ENCODE measurements at places on chromosomes 16 and 17. TPM values are rescaled to one million over a fixed set of nuclear protein-coding genes. Genes with fewer than 3 reads are reported as not detected.

Gene TMEM238L
- total RNA-seq, result not detected

Gene KCNJ2
- 2.5 TPM for total RNA-seq

Gene ENPP7
- total RNA-seq, result not detected

Gene SPPL2C
- not detected for total RNA-seq

Gene PLLP
- total RNA-seq, result 4.7 TPM

Gene SLC13A2
- not detected for total RNA-seq

Gene LHX1
- not detected for total RNA-seq

Gene TBX21
- 0.41 TPM for total RNA-seq

GRCh38 chr17:39596543-39597267, 11.0 kb downstream of the NEUROD2 start:
- H3K4me3 ChIP-seq, result no peak overlapping the region
- no peaks in the 10 kb centered on the region for H3K36me3 ChIP-seq
- H3K4me1 ChIP-seq, result peaks cover 18% of the 10 kb centered on the region
- H3K27me3 ChIP-seq, result peaks cover 72% of the 10 kb centered on the region
- no peak for DNase-seq

DNA sequence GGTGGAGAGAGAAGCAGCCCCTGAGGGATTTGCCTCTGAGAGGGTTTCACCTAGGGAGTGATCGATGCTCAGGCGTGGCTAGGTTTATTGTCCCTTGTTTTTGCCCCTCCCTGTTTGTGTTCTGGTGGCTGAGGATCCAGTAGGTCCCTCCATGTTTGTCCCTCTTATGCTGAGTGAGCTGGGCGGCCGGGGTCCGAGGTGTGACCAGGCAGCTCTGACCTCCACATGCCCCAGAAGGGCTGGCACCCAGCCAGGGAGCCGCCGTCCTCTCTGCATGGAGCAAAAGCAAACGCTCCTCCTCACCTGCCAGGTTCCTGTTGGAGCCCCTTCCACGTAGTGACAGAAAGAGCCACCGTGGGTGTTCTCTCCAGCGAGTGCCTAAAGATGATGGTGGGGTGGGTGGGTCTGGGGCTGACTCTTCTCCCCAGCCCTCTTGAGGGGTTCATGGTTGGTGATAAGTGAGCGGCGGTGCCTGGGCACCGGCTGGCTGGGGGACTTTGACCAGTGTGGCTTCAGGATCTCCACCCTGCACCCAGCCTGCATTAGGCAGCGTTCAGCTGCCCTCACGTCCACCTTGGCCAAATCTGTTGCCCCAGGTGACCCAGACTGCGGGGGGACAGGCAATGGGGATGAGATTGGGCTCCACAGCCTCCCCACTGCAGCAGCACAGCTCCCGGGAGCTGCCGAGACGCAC, 14.1 kb upstream of the NUDT16L1 start:
- H3K4me1 ChIP-seq, result peaks cover 13% of the 10 kb centered on the region
- peaks cover 82% of the 10 kb centered on the region for H3K36me3 ChIP-seq
- peak overlapping the region; percentile 31 for H3K4me3 ChIP-seq

- no peaks in the 10 kb centered on the region for H3K36me3 ChIP-seq
- DNase-seq, result no peak
- H3K4me3 ChIP-seq, result no peak overlapping the region
- no peaks in the 10 kb centered on the region for H3K4me1 ChIP-seq
Observed at GRCh38 chr16:69399361-69399760, 13.6 kb upstream of the TERF2 start.

DNA sequence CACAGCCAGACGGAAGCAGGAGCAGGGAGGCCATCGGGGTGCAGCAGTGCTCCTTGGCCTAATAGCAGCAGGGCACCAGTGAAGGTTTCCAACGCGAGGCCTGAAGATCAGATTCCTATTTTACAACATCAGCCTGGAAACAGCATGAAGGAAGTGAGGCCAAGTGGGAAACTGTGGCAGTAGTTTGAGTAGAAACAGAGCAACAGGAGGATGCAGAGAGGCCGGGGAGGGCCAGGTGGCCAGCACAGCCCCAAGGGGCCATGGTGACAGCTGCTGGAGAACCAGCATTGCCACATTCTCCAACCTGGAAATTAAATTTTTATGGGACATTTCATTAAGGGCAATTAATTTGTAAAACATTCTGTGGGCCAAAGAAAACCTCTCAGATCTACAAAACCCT, 3.4 kb upstream of the ANKRD11 start:
- no peaks in the 10 kb centered on the region for H3K27me3 ChIP-seq
- no peaks in the 10 kb centered on the region for H3K4me1 ChIP-seq
- no peaks in the 10 kb centered on the region for H3K36me3 ChIP-seq
- no peak for DNase-seq
- H3K27ac ChIP-seq, result no peak overlapping the region
- no peak overlapping the region for H3K4me3 ChIP-seq

GRCh38 chr17:50128441-50129352, 1.3 kb downstream of the SAMD14 start:
- no peak overlapping the region for H3K27ac ChIP-seq
- no peaks in the 10 kb centered on the region for H3K4me1 ChIP-seq
- DNase-seq, result no peak
- peak overlapping the region; percentile 8 for H3K4me3 ChIP-seq
- H3K36me3 ChIP-seq, result no peaks in the 10 kb centered on the region

DNA sequence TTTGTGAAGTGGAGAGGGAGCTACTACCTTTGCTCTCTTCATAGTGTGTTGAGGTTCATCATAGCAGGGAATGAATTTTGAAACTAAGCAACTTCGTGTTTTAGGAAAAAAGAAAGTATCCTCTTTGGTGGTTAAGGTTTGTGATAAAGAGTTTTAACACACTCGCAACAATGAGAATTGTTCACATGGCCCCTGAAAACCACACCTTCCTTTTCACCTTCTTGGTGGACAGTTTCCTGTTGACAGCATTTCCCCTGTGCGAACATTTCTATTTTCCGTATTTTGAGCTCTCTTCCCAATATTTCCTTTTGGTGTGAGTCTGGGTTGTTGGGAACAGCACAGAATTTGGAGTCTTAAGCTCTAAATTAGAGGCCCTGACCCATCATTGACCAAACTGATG, 3.8 kb downstream of the OR4D2 start:
- no peak overlapping the region for H3K27ac ChIP-seq
- no peaks in the 10 kb centered on the region for H3K4me1 ChIP-seq
- H3K36me3 ChIP-seq, result no peaks in the 10 kb centered on the region
- no peak overlapping the region for H3K4me3 ChIP-seq
- DNase-seq, result no peak

GRCh38 chr16:54006693-54007092, 279.9 kb downstream of the IRX3 start:
- no peaks in the 10 kb centered on the region for H3K27me3 ChIP-seq
- H3K4me3 ChIP-seq, result no peak overlapping the region
- H3K36me3 ChIP-seq, result no peaks in the 10 kb centered on the region
- DNase-seq, result no peak
- no peaks in the 10 kb centered on the region for H3K4me1 ChIP-seq
- no peak overlapping the region for H3K27ac ChIP-seq

- no peaks in the 10 kb centered on the region for H3K27me3 ChIP-seq
- no peaks in the 10 kb centered on the region for H3K36me3 ChIP-seq
- H3K27ac ChIP-seq, result no peak overlapping the region
- H3K4me3 ChIP-seq, result no peak overlapping the region
- no peak for DNase-seq
- peaks cover 19% of the 10 kb centered on the region for H3K4me1 ChIP-seq
Observed at GRCh38 chr16:583815-584591, 5.9 kb upstream of the RAB40C start.
